ENCODE measurements at places on chromosomes 13 and 19.

- DNase-seq: no peak
These were observed 243.5 kb downstream of the LMO7 start for GRCh38 chr13:75879656-75880055.

GRCh38 chr13:25347151-25347550 is 24.6 kb upstream of the ATP8A2 start:
- no peak for DNase-seq

GRCh38 chr13:110340812-110341444 is 33.8 kb downstream of the COL4A2 start:
- peak; percentile 14 for DNase-seq

DNA sequence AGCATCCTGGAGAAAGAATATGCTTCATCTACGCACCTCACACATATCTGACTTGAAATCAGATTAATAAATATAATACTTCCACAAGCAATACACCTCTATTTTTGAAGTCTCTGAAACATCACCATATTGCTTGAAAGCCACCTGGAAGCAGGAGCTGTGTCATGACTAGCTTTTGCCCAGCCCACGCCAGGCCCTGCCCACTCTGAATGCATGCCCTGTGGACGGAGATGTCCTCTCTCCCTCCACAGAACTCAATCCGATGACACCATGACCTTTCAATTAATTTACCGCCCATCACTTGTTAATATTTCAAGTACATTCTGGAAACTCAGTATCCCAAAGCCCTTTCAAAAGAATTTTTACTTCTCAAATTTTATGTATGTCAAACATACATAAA is 108.0 kb downstream of the TBC1D4 start:
- DNase-seq: no peak

- DNase-seq: no peak
These were observed 3.1 kb downstream of the EFNB2 start for GRCh38 chr13:106532111-106532929.

DNA sequence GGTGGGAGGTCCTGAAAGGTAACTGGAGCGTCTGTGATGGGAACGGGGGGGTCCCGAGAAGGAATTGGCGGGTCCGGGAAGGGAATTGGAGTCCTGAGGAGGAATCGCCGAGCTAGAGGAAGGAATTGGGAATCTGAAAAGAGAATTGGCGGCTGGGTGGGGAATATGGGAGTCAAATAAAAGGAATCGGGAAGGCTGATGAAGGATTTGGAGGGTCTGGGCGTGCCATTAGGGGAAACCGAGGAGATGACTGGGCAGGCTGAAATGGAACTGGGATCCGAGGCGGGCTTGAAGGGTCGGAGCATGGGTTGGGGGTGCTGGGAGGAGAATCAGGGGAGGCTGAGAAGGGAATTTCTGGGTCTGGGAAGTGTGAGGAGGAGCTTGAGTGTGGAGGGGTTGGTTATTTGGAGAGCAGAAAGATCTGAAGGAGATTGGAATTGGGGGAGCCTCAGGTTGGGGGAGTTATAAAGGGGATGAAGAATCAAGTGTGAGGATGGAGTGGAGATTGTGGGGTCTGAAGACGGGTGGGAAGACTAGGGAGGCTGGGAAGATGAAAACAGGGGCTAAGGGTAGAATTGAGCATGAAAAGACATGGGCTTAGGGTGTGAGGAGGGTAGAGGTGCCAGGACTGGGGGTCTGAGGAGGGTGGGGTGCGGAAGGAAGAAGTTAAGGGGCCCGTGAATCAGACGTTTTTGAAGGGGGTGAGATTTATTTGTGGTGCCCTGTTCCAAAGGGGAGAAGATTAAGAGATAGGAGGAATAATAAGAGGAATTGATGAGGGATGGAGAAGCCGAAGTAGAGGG is 718 bp downstream of the ACTN4 start:
- DNase-seq: no peak

GRCh38 chr19:49073514-49074378 is 1.2 kb upstream of the KCNA7 start:
- DNase-seq: no peak

DNA sequence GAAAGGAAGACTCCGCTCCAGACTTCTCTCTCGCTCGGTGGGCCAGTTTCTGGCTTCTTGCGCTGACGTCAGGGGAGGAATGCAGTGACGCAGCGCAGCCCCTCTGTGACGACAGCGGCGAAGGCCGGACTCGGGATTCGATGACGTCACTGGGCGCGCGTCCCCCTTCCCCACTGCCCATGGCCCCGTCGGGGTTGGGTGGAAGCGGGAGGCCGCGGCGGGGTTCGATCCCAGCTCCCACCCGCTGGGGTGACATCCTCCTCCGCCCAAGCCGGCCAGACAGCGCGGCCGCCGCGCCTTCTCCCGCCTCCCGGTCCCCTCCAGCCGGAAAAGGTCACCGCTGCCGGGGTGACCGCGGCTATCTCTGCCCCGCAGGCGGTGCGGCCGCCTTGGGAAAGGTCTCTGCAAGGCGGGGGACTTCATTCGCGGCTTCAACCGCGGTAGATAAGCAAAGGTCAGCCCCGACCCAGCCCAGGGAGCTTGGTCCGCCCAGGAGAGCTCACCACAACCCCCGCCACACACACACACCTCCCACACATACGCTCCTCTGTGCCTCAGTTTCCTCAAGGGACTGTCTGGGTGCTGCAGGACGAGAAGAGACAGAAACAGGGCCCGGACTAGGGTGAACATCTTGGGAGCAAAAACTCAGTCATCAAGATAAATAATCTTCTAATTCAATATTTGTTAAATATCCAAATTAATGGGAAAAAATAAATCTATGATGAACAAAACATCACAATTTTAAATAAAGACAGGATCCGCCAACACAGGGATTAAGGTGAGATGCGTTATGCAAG is 844 bp upstream of the RFX1 start:
- DNase-seq: no peak

DNA sequence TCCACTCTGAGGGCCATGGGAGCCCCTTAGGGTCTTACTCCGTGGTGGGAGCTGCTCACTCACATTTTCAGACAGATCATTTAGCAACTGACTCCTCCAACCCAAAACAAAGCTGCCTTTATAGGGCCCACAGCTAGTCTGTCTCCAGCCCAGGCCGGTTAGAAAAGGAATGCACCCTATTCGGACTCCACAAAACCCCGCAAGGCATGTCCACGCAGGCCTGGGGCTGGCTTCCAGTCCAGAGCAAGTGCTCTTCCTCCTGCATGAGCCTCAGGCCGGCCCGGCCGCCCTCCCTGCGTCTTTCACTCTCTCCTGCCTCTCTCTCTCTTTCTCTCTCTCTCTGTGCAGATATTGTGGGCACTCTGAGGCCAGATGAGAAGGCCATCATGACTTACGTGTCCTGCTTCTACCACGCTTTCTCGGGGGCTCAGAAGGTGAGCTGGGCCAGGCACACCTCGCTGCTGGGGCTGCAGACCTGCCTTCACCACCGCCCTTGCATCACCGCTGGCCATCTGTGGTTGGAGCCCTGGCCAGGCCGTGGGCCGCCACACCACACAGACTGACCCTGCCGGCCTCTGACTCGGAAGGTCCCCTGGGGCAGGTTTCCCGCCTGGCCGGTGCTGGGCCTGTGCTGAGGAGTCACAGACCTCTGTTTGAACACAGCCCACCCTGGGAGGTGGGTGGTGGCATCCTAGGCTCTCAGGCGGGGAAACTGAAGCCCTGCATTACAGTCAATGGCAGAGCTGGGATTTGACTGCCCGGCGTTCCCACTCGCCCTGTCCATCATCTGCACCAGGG is 33.1 kb downstream of the CAPN12 start:
- DNase-seq: no peak

- no peak for DNase-seq
These were observed 62.2 kb downstream of the ERCC5 start for GRCh38 chr13:102907886-102908515.

DNA sequence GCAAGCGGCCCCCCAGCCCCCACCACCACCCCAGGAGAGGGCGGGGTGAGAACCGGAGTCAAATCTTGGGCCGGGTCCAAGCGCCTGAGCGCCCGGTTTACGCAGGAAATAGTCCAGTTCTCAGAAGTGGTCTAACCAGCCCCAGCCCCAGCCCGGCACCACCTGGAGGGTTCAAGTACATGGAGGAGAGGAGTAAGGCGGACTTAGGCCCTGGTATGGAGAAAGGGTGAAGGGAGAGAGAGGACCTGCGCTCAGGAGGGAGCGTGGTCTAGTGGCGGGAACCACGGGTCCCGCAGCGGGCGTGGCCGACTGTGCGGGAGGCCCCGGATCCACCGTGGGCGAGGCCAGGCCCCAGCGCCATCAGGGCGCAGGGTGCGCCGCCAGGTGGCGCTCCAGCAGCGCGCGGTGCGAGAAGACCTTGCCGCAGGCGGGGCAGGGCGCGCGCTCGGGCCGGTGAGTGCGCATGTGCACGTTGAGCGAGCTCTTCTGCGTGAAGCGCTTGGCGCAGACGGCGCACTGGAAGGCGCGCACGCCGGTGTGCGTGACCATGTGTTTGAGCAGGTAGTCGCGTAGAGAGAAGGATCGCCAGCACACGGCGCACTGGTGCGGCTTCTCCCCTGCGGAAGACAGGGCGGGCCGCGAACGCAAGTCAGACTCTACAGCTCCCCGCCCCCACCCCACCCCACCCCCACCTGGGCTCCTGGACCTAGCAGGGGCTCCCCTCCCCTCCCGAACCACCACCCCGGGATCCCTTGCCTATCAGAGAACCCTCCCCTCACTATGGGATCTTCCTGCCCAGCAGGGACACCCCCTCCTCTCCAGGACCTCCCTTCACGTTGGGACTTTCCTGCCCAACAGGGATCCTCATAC is 2.1 kb upstream of the SLC27A5 start:
- peak; percentile 87 for DNase-seq

- no peak for DNase-seq
These were observed 120.7 kb downstream of the RXFP2 start for GRCh38 chr13:31860002-31860401.

DNA sequence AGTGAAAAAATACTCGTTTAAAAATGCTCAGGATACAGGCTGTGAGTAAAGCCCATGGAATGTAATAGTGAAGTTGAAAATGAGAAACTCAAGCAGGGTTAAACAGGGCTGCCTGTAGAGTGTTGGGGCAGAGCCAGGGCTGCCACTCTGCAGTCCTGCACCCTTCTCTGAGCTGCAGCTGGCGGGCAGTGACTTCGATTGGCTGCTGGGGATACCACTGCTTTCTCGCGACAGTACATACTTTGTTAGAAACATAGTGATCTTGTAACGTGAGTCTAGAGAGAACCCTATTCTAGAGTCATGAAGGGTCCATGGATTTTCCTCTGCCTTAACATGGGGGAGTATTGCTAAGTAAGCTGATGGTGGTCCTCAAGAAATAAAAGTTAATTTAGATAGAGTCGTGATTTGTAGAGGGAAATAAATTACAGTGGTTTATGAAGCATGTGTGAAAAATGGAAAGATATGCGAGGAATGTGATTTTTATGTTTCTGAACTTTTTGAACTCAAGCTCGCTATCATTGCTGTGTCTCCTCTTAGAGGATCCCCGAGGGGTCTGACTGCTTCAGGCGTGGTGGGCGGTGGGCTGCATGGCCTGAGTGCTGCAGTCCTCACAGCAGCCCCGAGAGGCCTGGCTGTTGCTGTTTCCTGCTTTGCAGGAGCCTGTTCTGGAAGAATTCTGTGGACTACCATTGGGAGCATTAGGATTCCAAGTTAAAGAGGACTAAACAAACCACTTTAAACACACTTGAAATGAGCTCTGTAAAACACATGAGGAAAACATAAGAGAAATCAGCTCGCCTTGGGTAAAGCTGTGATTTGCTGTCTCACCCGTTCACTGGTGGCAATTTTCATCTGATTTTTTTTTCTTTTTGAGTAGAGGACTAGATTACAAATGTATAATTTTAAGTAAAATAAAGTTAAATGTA is 95.7 kb downstream of the ARHGEF7 start:
- DNase-seq: no peak

GRCh38 chr19:423691-424466 is 14.9 kb upstream of the C2CD4C start:
- DNase-seq: no peak

DNA sequence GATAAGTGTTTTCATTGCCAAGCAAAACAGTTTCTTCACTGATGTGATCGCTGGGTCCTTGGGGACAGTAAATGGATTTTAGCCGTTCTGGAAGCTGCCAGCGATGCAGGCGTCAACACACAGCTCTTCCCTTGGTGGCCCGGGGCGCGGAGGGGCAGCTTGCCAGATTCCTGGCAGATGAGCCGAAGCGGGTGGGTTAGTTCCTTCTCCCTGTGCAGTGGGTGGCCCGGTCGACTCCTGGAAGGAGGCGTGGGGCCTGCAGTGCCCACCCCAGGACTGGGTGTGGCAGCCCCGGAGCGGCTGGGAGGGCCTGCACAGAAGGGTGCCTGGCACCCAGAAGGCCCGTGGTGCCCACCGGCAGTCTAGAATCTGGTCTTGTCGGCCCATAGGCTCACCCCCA is 69.0 kb downstream of the KDM4B start:
- DNase-seq: no peak

DNA sequence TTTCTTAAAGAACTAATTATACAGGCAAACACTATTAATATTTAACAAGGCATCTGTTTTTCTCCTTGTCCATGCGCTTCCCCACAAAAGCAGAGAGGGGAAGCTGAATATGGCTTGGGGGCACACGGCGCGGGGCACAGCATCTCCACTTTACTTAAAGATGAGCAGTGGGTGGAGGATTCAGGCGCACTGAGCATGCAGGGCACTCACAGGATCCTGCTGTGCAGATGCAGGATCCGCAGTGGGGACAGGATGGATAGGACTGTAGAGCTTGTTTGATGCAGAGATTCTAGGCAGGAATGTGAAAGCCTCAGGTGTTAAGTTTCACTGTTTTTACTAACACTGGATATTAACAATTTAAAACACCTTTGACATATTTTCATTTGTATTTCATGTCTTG is 43.3 kb downstream of the ATP11A start:
- no peak for DNase-seq

DNA sequence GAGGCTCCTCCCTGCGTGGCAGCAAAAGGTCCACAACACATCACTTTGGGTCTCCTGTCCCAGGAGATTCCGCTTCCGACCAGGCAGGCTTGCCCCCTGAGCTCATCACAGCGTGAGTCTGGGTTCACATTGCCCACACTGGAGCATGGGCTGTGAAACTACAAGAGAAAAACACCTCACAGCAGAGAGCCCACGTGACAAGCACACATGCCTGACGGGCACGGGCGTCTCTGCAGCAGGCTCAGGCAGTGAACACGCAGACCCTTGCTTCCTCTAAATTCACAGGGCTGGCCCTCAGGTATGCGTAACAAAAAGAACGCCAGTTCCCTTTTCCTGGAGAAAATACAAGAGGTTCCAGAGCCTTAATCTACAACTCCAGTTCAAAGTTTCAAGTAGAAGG is 41.9 kb downstream of the RASA3 start:
- DNase-seq: no peak

GRCh38 chr13:34671137-34671536 is 270.9 kb upstream of the NBEA start:
- no peak for DNase-seq

DNA sequence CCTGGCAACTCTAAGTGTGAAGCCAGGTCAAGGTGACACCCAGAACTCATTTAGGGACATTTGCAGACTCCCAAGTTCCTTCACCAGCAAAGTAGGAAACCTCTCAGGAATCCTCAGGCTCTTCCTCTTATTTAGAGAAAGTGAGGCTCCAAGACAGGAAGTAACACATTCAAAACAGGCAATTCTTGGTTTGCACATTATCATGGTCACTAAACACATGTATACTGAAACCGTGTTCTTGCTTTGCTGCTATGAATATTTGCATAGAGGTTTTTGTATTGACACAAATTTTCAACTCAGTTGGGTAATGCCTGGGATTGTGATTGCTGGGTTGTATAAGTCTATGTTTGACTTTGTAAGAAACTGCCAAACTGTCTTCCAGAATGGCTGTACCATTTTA is 13.2 kb upstream of the URI1 start:
- no peak for DNase-seq
